Hematopoietic multipotent progenitor cell treated with erythropoietin and hydrocortisone succinate and interleukin-3 and kit ligand, for 8 days (in vitro differentiated cells): ENCODE measurements at places on chromosomes 7 and 10.

- peak; percentile 38 for DNase-seq
These were observed 5.6 kb upstream of the ZNF518A start for GRCh38 chr10:96124230-96125141.

- DNase-seq = no peak
These were observed 177.6 kb upstream of the SLC25A13 start for GRCh38 chr7:96499532-96499931.

GRCh38 chr7:107725138-107725740 is 18.7 kb upstream of the CBLL1 start:
- DNase-seq = peak; percentile 67

DNA sequence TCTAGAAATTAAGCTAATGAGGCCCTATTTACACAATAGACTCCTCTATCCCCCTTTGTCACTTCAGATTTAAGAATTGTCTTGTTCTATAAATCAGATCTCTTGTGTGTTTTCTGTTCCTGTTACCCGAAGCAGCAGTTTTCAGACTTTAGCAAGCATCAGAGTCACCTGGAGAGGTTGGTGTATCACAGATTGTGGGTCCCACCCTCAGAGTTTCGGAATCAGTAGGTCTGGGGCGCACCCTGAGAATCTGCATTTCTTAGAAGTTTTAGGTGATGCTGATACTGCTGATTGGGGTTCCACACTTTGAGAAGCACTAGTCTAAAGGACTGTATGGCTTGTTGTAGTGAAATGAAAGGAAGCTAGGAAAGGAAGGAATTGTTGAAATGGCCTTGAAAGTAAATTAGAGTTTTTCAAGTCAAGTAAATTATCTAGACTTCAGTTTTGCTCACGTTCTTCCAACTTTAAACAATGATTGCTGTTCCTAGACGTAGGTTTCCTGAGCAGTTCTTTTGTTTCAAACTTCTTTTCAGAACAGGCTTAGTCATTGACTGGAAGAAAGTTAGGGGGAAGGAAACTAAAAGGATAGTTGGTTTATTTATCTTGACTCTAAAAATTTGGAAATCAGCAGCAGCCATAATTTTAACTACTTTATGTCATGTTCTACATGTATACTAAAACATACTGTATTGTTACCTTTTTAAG is 15.7 kb downstream of the BPGM start:
- DNase-seq = no peak

- peak; percentile 44 for DNase-seq
These were observed 7.6 kb downstream of the FAM53B start for GRCh38 chr10:124736491-124737136.
